Hair follicular keratinocyte (primary cell): ENCODE measurements at places on chromosomes 2 and 18. TPM values are rescaled to one million over a fixed set of nuclear protein-coding genes. Genes with fewer than 3 reads are reported as not detected.

IL36A gene
- not detected in 2 replicates for total RNA-seq

SPATS2L gene
- 61.2 and 79.7 TPM in 2 replicates for total RNA-seq

C18orf54 gene
- total RNA-seq = 4.5 and 5.2 TPM in 2 replicates

GCG gene
- not detected in 2 replicates for total RNA-seq

SFTPB gene
- total RNA-seq = not detected in 2 replicates
